ENCODE measurements at places on chromosomes 1 and 21. TPM values are rescaled to one million over a fixed set of nuclear protein-coding genes. Genes with fewer than 3 reads are reported as not detected.

Gene HAPLN2
- total RNA-seq: not detected

- H3K4me3 ChIP-seq: no peak overlapping the region
- no peak overlapping the region for H3K27ac ChIP-seq
- no peaks in the 10 kb centered on the region for H3K36me3 ChIP-seq
- no peak for DNase-seq
- H3K27me3 ChIP-seq: no peaks in the 10 kb centered on the region
Observed at GRCh38 chr21:25313829-25314228, 293.5 kb downstream of the MRPL39 start.

Gene ADCY10
- not detected for total RNA-seq

Gene KCNA3
- total RNA-seq: not detected

Gene FAM167B
- total RNA-seq: not detected

DNA sequence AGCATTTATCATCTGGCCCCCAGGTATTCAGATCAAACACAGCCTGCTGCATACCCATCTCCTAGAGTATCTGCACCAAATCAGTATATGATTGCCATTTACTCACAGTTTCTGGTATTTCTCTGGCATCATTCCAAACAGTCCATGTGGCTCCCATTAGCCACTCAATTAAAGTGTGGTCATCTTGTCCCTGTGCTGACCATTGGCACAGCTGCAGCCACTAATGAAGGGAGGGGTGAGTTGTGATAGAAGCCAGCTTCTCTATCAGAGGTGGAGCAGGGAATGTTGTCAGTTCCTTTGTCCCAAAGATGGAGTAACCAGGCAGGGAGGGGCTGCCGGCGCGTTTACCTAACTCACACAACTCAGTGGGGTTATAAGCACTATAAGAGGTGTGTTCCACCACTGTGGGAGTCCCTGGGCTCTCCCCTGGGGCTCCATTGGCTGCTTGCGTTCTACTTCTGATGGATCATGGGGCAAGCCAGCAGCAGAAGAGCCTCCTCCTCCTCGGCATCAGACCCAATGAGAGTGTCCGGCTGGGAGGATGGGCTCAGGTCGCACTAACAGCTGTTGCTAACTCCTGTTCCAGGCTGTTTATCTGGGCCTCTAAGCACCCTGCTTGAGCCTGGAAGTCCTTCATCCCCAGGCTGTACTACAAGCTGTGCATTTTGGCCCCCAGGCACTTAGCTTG, 108.6 kb downstream of the GDAP2 start:
- H3K36me3 ChIP-seq: no peaks in the 10 kb centered on the region
- H3K27me3 ChIP-seq: no peaks in the 10 kb centered on the region
- H3K4me3 ChIP-seq: no peak overlapping the region
- peaks cover 24% of the 10 kb centered on the region for H3K4me1 ChIP-seq
- no peak for DNase-seq
- H3K27ac ChIP-seq: no peak overlapping the region

DNA sequence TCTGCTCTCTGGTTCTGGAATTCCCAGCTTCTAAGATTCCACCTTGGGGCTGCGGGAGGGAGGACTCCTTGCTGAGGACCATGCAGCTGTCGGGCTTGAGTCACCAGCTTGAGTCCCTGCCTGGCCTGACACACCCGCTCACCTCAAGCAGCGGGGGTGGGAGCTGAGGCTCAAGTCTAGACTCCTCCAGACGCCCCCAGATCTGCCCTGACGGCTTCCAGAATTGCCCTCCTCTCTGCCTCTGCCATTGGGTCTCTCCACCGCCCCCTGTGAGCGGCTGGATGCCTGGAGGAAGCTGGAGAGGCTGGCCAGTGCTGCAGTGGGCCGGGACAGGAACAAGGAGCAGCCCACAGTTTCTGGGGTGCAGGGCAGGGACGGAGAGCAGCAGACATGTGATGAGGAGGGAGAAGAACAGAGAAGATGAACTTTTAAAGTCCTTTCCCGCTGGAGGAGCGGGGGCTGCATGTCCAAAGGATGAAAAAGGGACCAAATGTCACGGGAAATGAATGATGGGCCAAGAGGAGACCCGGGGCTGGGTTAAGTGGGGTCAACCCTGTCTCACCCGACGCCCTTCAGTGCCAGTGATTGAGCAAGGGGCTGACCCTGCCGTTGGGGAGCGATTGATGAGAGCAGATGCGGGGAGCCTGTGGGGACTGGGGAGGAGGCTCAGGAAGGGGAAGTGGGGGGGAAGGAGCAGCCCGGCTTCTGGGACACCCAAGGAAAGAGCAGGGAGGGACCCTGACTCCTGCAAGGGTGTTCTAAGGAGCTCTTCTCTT, 13.5 kb downstream of the CRABP2 start:
- no peaks in the 10 kb centered on the region for H3K27me3 ChIP-seq
- no peak for DNase-seq
- H3K4me1 ChIP-seq: peaks cover 50% of the 10 kb centered on the region
- no peaks in the 10 kb centered on the region for H3K36me3 ChIP-seq

DNA sequence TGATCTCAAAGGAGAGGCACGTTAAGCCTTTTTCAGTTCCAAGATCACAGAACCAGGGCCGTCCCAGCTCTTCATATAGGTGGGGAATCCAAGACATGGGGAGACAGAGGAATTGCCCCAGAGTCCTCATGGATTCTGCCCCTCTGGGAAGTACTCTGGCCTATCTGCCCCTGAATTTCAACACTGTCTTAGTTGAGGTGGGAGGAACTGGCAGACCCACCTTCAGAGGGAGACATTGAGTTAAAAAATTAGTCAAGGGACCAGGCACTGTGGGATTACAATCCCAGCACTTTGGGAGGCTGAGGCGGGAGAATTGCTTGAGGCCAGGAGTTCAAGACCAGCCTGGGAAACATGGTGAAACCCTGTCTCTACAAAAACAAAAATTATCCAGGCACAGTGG, 2.1 kb upstream of the KNCN start:
- no peak overlapping the region for H3K27ac ChIP-seq
- DNase-seq: no peak
- peaks cover 9% of the 10 kb centered on the region for H3K27me3 ChIP-seq
- H3K4me1 ChIP-seq: peaks cover 24% of the 10 kb centered on the region
- H3K4me3 ChIP-seq: no peak overlapping the region

GRCh38 chr1:182368903-182369302, 22.7 kb downstream of the GLUL start:
- no peaks in the 10 kb centered on the region for H3K27me3 ChIP-seq
- DNase-seq: no peak
- no peak overlapping the region for H3K4me3 ChIP-seq
- H3K27ac ChIP-seq: no peak overlapping the region

DNA sequence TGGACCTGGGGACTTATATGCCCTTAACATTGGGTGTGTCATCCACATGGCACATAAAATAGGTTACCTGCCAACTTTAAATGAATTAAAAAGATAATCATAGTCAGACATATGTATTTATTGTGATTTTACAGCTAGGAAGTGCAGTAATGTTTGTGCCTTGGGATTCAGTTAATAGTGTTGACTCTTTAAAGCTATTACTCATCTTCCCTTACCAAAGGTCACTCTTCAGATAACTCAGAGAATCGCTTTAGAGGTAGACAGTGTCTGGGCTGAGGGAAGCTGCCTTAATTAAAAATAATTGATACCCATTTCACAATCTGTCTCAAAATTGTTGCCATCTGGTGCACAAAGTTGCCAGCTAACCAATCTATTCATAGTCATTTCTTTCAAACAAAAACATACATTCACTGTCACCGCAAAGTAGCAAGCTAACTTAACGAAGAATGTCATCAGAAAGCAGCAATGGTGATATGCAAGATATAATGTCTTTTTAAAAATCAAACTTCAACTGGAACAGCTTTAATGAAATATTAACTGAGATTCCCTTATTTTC, 3.0 kb upstream of the KRTAP15-1 start:
- no peaks in the 10 kb centered on the region for H3K27me3 ChIP-seq
- no peak for DNase-seq
- no peaks in the 10 kb centered on the region for H3K36me3 ChIP-seq
- H3K4me1 ChIP-seq: no peaks in the 10 kb centered on the region

DNA sequence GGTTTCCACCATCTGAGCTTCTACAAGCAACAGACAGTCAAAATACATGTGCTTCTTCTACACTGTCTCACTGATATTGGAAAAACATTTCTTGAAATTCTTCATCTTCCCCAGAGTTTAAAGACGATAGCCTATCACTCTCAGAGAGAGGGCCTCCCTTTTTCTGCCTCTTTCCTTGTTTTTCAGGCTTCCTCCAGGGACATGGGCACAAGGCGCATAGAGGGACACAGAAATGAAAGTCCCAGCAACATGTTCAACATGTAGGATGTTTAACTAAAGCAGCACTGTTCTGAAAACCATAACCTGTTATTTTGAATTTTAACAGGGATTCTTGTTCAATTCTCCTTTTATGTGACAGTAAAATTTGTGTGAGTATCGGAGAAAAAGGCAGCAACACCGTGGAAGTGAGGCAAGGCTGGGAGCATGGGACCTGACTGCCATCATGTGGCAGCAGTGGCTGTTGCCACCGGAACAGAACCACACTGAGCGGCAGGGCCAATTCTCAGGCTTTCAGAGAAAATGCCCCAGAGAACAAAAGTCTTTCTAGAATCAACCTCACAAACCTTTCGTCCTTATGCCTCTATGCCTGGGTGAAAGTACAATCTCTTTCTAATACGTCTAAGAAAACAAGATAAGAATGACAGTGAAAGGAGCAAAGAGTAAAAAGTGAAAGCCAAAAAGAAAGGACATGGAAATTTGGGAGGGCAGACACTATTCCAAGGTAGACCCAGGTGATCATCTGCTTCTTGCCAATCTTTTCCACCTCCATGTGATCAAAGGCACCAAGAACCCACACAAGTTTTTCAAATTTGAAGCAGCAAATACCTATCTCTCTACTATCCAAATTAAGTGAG, 54.5 kb downstream of the PCNX2 start:
- peak overlapping the region; percentile 3 for H3K4me3 ChIP-seq
- H3K36me3 ChIP-seq: no peaks in the 10 kb centered on the region
- H3K27ac ChIP-seq: no peak overlapping the region
- H3K27me3 ChIP-seq: no peaks in the 10 kb centered on the region
- peaks cover 6% of the 10 kb centered on the region for H3K4me1 ChIP-seq
- peak; percentile 84 for DNase-seq

Gene CNTN2
- 2.7 TPM for total RNA-seq

GRCh38 chr21:36471254-36471723, 8.6 kb downstream of the CLDN14 start:
- no peak overlapping the region for H3K4me3 ChIP-seq
- no peak for DNase-seq
- no peaks in the 10 kb centered on the region for H3K36me3 ChIP-seq

GRCh38 chr1:39850606-39851216, 32.6 kb downstream of the TRIT1 start:
- peak overlapping the region; percentile 11 for H3K4me3 ChIP-seq
- DNase-seq: no peak
- peak overlapping the region; percentile 80 for H3K27ac ChIP-seq
- peaks cover 14% of the 10 kb centered on the region for H3K36me3 ChIP-seq
- H3K27me3 ChIP-seq: no peaks in the 10 kb centered on the region
- peaks cover 40% of the 10 kb centered on the region for H3K4me1 ChIP-seq

Gene NBPF10
- total RNA-seq: 1.8 TPM

GRCh38 chr1:79667848-79668696, 661.5 kb upstream of the ADGRL4 start:
- no peaks in the 10 kb centered on the region for H3K27me3 ChIP-seq
- no peaks in the 10 kb centered on the region for H3K4me1 ChIP-seq
- no peaks in the 10 kb centered on the region for H3K36me3 ChIP-seq
- no peak overlapping the region for H3K4me3 ChIP-seq

DNA sequence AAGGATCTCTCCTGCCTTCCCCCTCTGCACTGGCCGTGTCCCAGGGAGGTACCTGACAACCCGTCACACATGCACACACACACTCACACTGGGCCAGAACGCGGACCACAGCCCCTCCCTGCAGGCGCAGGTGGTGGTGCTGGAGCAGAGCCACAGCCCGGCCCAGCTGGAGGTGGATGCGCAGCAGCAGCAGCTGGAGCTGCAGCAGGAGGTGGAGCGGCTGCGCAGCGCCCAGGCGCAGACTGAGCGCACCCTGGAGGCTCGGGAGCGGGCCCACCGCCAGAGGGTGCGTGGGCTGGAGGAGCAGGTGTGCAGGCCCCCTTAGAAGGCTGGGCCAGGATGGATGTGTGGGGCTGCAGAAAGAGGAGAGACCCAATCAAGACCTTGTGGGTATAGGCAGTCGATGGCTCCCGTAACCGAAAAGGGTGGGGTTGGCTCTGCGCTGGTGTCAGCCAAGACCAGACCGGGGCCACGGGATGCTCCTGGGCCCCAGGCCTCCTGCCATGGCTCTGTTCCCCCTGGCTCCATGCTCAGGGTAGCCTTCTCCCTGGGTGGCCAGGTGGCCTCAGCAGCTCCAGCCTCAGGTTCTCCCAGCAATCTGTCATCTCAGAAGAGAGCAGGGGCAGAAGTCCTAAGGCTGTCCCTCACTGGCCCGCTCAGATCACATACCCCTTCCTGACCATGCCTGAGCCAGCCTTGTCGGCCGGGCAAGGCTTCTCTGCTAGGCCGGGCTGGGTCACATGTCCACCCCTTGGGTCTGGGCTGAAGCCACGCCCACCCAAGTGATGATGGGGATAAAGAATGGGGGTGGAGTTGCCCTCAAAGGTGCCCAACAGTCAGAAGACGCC, 8.9 kb downstream of the MFAP2 start:
- H3K4me1 ChIP-seq: peaks cover 20% of the 10 kb centered on the region
- H3K27ac ChIP-seq: no peak overlapping the region
- no peaks in the 10 kb centered on the region for H3K27me3 ChIP-seq
- peaks cover 7% of the 10 kb centered on the region for H3K36me3 ChIP-seq

DNA sequence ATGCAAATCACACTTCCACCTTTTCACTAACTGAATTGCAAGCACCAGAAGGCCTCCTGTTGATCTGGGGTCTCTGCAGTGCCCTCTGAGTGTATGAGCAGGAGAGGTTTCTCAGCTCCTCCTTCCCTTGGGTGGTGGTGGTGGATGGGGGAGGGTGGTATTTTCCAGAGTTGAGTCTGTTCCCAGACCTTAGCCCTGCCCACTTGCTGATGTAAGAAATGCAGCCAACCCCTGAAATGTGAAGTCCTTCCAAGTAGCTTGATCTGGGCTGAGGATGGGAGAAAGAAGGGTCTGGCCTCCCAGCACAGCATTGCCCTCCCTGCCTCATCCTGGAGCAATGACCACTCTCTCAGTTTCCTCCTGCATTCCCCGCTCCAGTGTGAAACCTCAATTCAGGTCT, 6.3 kb upstream of the FOXD2 start:
- no peak for DNase-seq
- H3K4me3 ChIP-seq: no peak overlapping the region
- no peaks in the 10 kb centered on the region for H3K36me3 ChIP-seq
- no peak overlapping the region for H3K27ac ChIP-seq

DNA sequence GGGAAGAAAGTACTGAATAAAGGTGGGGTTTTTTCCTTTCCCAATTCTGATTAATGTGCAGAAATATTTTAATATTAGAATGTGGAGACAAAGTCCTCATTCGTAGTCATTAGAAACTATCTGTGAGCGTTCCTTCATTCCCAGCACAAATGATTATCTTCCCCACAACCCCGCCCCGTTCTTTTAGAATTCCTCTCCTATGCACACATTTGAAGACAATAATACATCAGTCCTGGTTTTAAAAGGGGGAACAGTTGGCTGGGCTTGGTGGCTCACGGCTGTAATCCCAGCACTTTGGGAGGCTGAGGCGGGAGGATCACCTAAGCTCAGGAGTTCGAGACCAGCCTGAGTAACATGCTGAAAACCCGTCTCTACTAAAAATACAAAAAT, 876 bp downstream of the ALDH9A1 start:
- peak overlapping the region; percentile 97 for H3K27ac ChIP-seq
- DNase-seq: no peak
- H3K4me3 ChIP-seq: peak overlapping the region; percentile 67
- no peaks in the 10 kb centered on the region for H3K27me3 ChIP-seq
- no peaks in the 10 kb centered on the region for H3K36me3 ChIP-seq
